ENCODE measurements at places on chromosomes 13 and 19. TPM values are rescaled to one million over a fixed set of nuclear protein-coding genes. Genes with fewer than 3 reads are reported as not detected.

POU4F1 gene
- total RNA-seq, result under 0.01 TPM

MAP2K2 gene
- 159 TPM for total RNA-seq

MIA gene
- not detected for total RNA-seq

UBXN6 gene
- total RNA-seq, result 81.3 TPM

DPRX gene
- not detected for total RNA-seq

EXOC3L2 gene
- total RNA-seq, result 1.0 TPM

KLK11 gene
- total RNA-seq, result not detected

ATP1A3 gene
- total RNA-seq, result under 0.01 TPM

ZNF846 gene
- total RNA-seq, result 3.6 TPM

ADGRE3 gene
- total RNA-seq, result not detected

ZNF723 gene
- not detected for total RNA-seq

ATP8A2 gene
- 0.13 TPM for total RNA-seq

HSPB6 gene
- 0.25 TPM for total RNA-seq

ZNF223 gene
- 3.2 TPM for total RNA-seq
